Upper lobe of right lung (tissue), 1 donor: ENCODE measurements at places on chromosomes 4 and X. TPM values are rescaled to one million over a fixed set of nuclear protein-coding genes. Genes with fewer than 3 reads are reported as not detected.

SUPT20HL1 gene
- total RNA-seq = not detected

ANTXR2 gene
- total RNA-seq = 67.4 TPM

SRPK3 gene
- total RNA-seq = not detected

DNA sequence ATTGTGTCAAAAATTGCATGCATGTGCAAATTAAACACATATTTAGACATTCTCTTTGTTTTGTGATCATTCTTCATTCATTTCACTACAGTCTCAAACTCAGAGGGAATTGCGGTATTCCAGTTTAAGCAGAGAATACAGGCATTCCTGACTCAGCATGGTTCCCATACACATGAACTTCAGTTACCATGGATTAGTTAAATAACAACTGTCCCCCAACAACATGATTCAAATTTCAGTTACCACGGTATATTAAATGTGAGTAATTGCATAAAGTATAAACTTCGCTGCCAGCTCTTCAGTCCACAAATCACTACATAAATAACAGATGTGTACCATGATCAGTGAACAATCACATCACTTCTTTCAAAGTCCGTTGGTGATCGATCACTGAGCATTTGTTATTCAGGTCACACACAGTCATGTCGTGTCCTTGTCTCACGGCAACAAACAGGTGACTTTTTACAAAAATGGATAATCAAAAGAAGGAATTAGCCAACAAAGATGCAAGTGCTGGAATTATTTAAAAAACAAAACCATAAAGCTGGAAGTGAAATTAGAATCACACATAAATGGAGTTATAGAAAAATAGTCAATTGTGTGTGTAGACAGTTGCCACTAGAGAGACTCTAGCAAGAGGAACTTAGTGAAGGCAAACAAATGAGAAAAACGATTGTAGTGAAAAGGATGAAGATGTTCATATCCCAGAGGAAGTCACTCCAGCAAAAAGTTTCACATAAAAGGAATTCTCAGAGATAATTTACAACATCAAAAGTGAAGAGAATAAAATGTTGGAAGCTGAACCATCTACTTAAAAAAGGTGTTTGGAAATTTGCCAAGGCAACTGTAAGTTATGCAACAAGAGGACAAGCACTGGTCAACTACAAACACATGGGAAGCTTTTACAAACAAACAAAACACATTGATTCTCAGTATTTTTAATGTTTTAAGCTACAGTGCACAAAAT lies 138.6 kb upstream of the SMARCAD1 start:
- no peak for DNase-seq
